ENCODE measurements at places on chromosomes 13 and 19. TPM values are rescaled to one million over a fixed set of nuclear protein-coding genes. Genes with fewer than 3 reads are reported as not detected.
A peak's percentile ranks its signal among the peaks of the same experiment; 100 is the strongest.

RFPL4AL1 gene
- total RNA-seq = not detected

ADGRE2 gene
- 2.1 TPM for total RNA-seq

LSM14A gene
- total RNA-seq = 162 TPM

DPY19L3 gene
- total RNA-seq = 17.4 TPM

C1QTNF9 gene
- 0.20 TPM for total RNA-seq

DNA sequence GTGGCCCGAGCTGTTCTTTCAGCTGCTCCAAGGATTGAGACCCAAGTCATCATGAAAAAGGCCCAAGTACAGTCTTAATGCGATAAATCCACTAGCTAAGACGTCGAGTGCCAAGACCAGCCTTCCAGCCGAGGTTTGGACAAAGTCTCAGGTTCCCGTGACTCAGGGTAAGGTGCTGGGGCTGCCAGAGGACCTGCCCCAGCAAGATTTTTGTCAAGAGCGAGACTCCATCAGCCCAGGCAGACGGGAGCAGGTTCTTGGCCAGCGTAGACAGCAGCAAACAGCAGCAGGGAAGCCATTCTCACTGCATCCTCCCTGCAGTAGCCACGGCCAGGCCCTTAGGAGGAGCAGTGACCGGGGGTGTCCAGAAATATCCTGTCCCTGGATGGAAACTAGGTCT is 3.4 kb downstream of the FEM1A start:
- peaks cover 28% of the 10 kb centered on the region for H3K4me1 ChIP-seq
- DNase-seq = no peak
- H3K36me3 ChIP-seq = peaks cover 38% of the 10 kb centered on the region

DNA sequence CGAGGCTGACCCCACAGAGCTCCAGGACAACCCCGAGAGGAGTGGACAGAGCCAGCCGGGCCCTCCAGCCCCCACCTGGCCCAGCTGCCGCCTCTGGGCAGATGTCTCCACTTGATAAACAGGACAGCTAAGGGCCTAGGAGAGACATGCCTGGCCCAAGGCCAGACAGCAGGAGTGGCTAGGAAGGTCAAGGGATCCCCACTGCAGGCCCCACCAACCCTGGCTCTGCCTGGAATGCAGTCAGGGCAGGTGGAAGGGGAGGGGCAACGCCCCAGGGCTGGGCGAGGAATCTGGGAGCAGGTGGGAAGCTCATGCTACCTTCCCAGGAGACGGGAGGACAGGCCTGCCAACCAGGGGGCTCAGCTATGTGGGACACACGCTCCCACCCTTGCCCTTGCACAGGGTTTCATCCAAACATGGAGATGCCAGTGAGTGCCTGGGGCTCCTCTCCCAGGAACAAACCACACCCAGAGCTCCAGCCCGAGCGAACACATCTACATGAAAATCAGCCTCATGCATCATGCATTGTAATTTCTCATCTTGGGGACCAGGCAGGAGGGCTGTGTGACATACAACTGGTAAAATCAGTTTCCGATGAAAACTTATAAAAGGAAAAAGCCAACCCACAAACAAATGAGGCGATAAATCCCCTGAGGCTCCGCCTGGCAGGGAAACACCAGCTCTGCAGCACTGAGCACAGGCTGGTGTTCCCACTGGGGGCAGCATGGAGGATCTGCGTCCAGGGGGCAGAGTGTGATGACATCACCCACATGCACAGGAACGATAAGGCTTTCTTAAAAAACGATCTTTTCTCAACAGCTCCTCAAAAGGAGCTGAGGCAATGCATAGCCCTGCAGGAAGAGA is 25.0 kb downstream of the SH3GL1 start:
- peaks cover 69% of the 10 kb centered on the region for H3K4me1 ChIP-seq
- no peak overlapping the region for H3K27ac ChIP-seq
- H3K36me3 ChIP-seq = peaks cover 4% of the 10 kb centered on the region
- H3K4me3 ChIP-seq = no peak overlapping the region
- H3K27me3 ChIP-seq = no peaks in the 10 kb centered on the region

- H3K27ac ChIP-seq = no peak overlapping the region
- H3K36me3 ChIP-seq = peaks cover 24% of the 10 kb centered on the region
- H3K27me3 ChIP-seq = no peaks in the 10 kb centered on the region
- H3K4me3 ChIP-seq = no peak overlapping the region
- no peaks in the 10 kb centered on the region for H3K4me1 ChIP-seq
- no peak for DNase-seq
These were observed 18.9 kb upstream of the SLC39A3 start for GRCh38 chr19:2758601-2759313.

DNA sequence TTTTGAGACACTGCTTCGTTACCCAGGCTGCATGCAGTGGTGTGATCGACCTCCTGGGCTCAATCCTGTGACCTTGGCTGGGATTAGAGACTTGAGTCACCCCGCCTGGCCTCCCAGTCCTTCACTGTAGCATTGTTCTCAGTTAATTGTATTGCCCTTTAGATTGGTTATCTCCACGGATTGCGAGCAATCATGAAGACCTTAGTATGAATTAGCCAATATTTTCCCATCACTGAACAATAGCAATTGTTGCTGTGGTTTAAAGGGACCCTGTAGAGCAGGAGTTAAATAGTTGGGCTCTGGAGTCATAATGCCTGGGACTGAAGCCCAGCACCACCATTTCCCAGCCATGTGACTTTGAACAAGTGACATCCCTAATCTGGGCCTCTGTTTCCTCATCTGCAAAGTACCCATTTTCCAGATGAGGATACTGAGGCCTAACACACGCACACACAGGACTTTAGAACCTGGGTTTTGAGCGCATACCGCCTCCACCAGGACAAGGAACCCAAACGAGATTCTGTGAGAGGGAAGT is 8.4 kb downstream of the PPP1R14A start:
- H3K27ac ChIP-seq = no peak overlapping the region
- DNase-seq = no peak
- peaks cover 3% of the 10 kb centered on the region for H3K4me1 ChIP-seq
- no peak overlapping the region for H3K4me3 ChIP-seq
- no peaks in the 10 kb centered on the region for H3K27me3 ChIP-seq

- no peaks in the 10 kb centered on the region for H3K36me3 ChIP-seq
- H3K4me1 ChIP-seq = no peaks in the 10 kb centered on the region
- DNase-seq = no peak
- no peak overlapping the region for H3K27ac ChIP-seq
These were observed 271.5 kb downstream of the SLC7A1 start for GRCh38 chr13:29323954-29324353.

DNA sequence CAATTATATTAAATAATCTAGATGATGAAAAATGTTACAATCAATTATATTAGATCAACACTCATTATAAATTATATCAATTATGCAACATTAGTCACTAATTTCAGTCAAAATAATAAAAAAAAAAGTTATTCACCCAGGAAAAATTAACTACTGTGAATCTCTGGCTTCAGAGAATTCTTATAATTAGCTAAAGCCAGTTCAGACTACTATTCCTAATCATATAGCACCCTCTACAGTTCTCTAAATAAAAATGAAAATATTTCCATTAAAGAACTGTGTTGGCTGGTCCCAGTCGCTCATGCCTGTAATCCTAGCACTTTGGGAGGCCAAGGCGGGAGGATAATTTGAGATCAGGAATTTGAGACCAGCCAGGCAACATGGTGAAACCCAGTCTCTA is 33.0 kb downstream of the XPO4 start:
- no peak overlapping the region for H3K27ac ChIP-seq
- H3K27me3 ChIP-seq = no peaks in the 10 kb centered on the region
- H3K36me3 ChIP-seq = peaks cover 3% of the 10 kb centered on the region
- no peak for DNase-seq
- H3K4me1 ChIP-seq = no peaks in the 10 kb centered on the region
- H3K4me3 ChIP-seq = no peak overlapping the region

DNA sequence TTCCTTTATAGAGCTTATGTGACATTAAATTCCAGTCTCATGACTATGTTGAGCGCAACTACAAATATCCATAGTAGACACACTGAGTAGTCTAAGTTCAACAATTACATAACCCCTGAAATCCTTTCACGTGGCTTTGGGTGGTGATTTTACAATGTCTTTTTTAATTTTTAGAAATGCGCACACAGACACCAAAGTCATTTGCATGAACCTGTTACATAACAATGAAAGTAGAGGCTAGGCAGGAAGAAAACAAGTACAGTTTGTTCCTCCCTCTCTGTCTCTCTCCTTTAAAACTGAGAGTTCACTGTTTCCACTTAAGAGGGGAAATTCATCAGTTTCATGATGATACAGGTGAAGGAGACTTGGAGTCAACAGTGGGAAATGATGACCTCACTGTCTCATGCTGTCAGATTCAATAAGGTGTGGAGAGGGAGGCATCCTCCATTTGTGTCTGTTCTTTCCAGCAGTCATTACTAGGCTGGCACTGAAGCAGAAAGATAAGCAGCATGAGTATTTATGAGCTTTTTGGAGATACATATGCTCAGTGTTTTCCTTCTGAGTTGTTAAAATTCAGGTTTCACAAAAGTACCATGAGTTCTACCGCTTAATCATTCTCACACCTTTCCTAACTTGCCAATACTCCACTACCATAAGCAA is 201.8 kb downstream of the LHFPL6 start:
- H3K27me3 ChIP-seq = no peaks in the 10 kb centered on the region
- no peak overlapping the region for H3K4me3 ChIP-seq
- no peaks in the 10 kb centered on the region for H3K36me3 ChIP-seq
- H3K27ac ChIP-seq = no peak overlapping the region

- no peak overlapping the region for H3K27ac ChIP-seq
- peaks cover under 1% of the 10 kb centered on the region for H3K36me3 ChIP-seq
- no peak for DNase-seq
- no peaks in the 10 kb centered on the region for H3K27me3 ChIP-seq
These were observed 2.2 kb downstream of the NAXD start for GRCh38 chr13:110617321-110618072.

GRCh38 chr19:43700395-43701000 is 15.4 kb upstream of the IRGC start:
- H3K27ac ChIP-seq = peak overlapping the region; percentile 70
- peaks cover 13% of the 10 kb centered on the region for H3K4me1 ChIP-seq
- H3K4me3 ChIP-seq = no peak overlapping the region
- peaks cover 3% of the 10 kb centered on the region for H3K27me3 ChIP-seq
- no peaks in the 10 kb centered on the region for H3K36me3 ChIP-seq

- no peaks in the 10 kb centered on the region for H3K27me3 ChIP-seq
- no peak overlapping the region for H3K27ac ChIP-seq
- H3K4me3 ChIP-seq = no peak overlapping the region
- no peak for DNase-seq
- no peaks in the 10 kb centered on the region for H3K4me1 ChIP-seq
These were observed 182.9 kb downstream of the TEX29 start for GRCh38 chr13:111503376-111503775.

DNA sequence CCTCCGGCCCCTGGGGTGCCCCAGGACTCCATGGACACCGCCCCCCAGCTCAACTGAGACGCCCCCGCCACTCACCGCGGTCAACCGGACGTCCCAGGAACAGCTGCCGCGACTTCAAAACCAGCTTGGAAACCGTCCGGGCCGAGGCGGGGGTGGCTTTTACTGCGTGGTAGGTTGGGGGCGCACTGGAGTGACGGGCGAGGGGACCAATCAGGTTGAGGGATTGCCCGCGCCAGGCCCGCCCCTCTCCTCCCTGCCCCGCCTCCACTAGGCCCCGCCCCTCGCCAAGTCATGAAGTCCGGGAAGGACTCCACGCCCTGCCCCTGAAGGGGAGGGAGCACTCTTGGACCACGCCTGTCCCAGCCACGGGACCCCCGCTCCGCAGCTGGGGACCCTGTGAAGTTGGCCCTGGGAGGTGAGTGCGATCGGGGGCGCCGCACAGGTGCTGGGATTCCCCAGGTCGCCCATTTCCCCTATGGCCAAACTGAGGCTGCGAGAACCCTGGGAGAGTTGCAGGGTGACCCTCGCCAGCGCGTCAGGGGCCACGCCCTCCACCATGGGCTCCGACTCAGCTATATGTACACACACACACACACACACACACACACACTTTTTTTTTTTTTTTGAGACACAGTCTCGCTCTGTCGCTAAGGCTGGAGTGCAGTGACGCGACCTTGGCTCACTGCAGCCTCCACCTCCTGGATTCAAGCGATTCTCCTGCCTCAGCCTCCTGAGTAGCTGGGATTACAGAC is at the start of gene PLIN3:
Gene PLIN3, minus strand, starts transcription at position 134 of the 752 bp plus-strand sequence. CDS start 6,273 bp downstream, outside the sequence.
- no peaks in the 10 kb centered on the region for H3K36me3 ChIP-seq
- no peaks in the 10 kb centered on the region for H3K27me3 ChIP-seq
- H3K4me3 ChIP-seq = peak within 1 kb of the TSS; percentile 67
- peak; percentile 75 for DNase-seq
- peak within 1 kb of the TSS; percentile 69 for H3K27ac ChIP-seq
- peaks cover 18% of the 10 kb centered on the region for H3K4me1 ChIP-seq

- H3K4me3 ChIP-seq = peak overlapping the region; percentile 67
- peaks cover 78% of the 10 kb centered on the region for H3K4me1 ChIP-seq
- H3K36me3 ChIP-seq = no peaks in the 10 kb centered on the region
- H3K27me3 ChIP-seq = no peaks in the 10 kb centered on the region
- peak; percentile 99 for DNase-seq
- H3K27ac ChIP-seq = peak overlapping the region; percentile 85
These were observed 10.4 kb upstream of the RASA3 start for GRCh38 chr13:114142640-114143490.

DNA sequence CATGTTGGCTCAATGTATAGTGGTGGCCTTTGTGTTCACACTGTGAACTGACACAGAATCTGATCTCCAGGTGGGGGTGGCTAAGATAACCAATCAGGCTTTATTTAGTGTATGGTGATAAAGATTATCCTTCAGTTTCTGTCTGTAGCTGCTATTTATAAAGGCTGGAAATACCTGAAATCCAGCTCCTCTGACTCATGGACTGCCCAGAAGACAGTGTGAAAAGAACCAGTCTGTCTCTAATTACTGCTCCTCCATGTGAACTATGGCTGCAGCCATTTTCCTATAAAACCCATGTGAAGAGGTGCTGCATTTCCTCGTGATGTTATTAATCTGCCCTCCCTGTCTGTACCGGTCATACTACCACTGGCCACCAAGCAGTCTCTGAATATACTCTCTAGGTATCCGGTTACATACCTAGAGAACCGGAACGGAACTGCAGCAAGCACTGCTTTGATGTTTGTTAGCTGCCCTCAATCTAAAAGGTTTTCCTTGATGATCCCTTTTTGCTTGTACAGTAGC is 238.0 kb downstream of the LHFPL6 start:
- H3K4me3 ChIP-seq = no peak overlapping the region
- DNase-seq = no peak
- H3K27me3 ChIP-seq = peaks cover 3% of the 10 kb centered on the region

- H3K27me3 ChIP-seq = peaks cover 2% of the 10 kb centered on the region
- no peak for DNase-seq
- no peak overlapping the region for H3K27ac ChIP-seq
- H3K4me1 ChIP-seq = no peaks in the 10 kb centered on the region
These were observed 8.9 kb downstream of the CACNG8 start for GRCh38 chr19:53971673-53972072.

DNA sequence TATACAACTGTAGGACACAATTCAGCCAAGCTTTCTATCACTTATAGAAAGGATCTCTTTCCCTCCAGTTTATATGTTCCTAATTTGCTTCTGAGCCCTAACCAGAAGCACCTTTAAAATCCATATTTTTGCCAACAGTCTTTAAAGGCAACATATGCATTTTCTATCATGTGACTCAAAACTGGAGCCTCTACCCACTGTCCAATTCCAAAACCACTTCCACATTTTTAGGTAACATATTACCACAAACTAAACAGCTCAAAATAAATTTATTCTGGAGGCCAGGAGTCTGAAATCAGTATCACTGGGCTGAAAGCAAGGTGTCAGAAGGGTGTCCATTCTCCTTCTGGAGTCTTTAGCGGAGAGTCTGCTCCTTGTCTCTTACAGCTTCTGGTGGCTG is 15.9 kb upstream of the EFNB2 start:
- no peaks in the 10 kb centered on the region for H3K4me1 ChIP-seq
- H3K36me3 ChIP-seq = peaks cover 74% of the 10 kb centered on the region
- no peak for DNase-seq

Measured in CD4-positive, CD25-positive, alpha-beta regulatory T cell (primary cell).